ENCODE measurements at places on chromosomes 6 and 20. TPM values are rescaled to one million over a fixed set of nuclear protein-coding genes. Genes with fewer than 3 reads are reported as not detected.

Gene GZF1
- 20.7 TPM for total RNA-seq

Gene HTR1B
- total RNA-seq: 2.2 TPM

Gene USP49
- total RNA-seq: 14.5 TPM

Gene SEMG1
- not detected for total RNA-seq

Measured in temporal lobe (tissue), 4 donors.